NCI-H1930 (cell line): ENCODE measurements at places on chromosomes 5 and 9.
A peak's percentile ranks its signal among the peaks of the same experiment; 100 is the strongest.

GRCh38 chr9:124274738-124275137 is 17.0 kb downstream of the NEK6 start:
- no peak for DNase-seq

GRCh38 chr5:147512659-147513379 is 3.0 kb upstream of the DPYSL3 start:
- peak; percentile 77 for DNase-seq

DNA sequence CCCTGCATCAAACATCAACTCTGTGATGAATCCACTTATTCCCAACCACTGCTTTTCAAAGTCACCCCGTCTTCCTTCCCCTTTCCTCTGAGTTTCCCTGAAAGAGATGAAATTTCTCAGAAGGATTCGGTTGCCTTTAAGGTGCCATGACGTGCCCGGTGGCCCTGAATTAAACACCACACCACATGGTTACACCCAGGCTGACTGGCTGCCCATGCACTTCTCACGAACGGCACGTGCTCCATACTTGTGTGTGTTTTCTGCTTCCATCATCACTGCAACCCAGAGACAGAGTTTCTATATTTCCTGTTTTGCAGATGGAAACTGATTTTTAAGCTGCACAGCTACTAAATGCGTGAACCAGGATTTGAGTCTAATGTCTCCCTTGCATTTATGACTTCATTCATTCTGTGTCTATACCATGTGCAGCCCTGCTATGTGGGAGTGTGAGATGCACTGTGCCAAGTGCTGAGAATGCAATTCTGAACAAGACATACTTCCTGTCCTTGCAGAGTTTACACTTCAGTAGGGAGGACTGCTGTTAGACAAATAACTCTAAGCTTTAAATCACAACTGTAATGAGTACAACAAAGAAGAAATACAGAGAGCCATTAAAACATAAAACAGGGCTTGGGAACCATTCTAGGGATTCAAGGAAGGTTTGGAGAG is 162.9 kb downstream of the NXNL2 start:
- DNase-seq, result no peak

DNA sequence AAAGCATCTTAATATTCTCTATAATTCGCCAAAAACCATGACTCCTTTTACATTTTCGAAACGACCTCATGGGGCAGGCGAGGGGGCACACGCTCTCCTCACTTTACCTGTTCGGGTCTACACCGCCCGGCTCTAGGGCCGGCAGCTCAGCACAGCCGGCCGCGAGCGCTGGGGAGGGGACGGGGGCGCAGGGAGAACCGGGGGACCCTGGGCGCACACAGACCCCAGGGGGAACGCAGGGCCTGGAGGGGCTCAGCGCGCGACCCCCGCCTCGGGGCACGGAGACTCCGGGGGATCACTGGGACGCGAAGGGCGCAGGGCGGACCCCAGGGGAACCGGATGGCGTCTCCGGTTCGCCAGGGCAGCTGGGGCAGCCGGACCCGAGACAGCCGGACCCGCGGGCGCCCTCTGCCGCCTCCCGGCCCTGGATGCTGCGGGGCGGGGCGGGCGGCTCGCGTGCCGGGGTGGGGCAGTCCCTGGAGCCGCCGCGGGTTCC is at the start of gene AHRR:
TSS of gene AHRR (plus strand) at position 485 of the 496 bp plus-strand sequence. CDS start 22,189 bp downstream, outside the sequence.
- DNase-seq, result peak; percentile 75

- no peak for DNase-seq
Measured at GRCh38 chr9:112065806-112066606, 109.1 kb downstream of the SUSD1 start.
